ENCODE measurements at places on chromosomes 6 and 20. TPM values are rescaled to one million over a fixed set of nuclear protein-coding genes. Genes with fewer than 3 reads are reported as not detected.

GNMT gene
- 0.54 TPM for total RNA-seq

EDN3 gene
- total RNA-seq: not detected

DNA sequence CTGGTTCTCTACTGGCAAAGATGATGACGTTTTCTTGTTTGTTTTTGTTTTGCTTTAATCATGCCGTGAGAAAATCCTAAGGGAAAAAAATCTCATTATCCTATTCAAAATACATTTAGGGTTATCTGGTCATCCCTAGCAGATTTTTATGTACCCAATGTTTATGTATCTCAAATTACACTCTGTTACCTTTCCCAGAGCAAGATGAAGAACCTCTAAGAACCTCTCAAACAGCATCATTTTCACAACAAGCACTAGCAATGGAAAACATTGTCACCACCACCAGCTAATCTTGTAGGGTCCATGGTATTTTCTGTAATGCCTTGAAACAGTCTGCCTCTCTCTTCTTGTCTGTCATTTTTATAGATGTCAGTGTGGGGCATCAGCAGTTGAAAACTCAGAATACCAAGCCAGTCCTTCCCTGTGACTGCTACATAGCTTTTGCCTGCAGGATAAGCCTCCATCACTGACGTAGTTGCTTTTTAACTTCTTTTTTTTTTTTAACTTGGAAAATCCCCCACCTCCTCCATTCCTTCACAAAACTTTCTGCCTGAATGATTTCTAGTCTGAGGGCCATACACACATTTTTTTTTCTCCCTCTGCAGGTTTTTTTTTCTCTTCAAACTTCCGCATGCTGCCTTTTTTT, 2.4 kb upstream of the SNAP25 start:
- no peak for DNase-seq

- no peak for DNase-seq
Observed at GRCh38 chr6:144767051-144767450, 481.9 kb downstream of the UTRN start.

GGTLC1 gene
- not detected for total RNA-seq
